ENCODE measurements at places on chromosomes 11 and 22.
A peak's percentile ranks its signal among the peaks of the same experiment; 100 is the strongest.

GRCh38 chr11:112543390-112543789 lies 282.7 kb upstream of the PLET1 start:
- no peak for DNase-seq

GRCh38 chr11:132876239-132876638 lies 656.1 kb downstream of the OPCML start:
- DNase-seq = no peak

DNA sequence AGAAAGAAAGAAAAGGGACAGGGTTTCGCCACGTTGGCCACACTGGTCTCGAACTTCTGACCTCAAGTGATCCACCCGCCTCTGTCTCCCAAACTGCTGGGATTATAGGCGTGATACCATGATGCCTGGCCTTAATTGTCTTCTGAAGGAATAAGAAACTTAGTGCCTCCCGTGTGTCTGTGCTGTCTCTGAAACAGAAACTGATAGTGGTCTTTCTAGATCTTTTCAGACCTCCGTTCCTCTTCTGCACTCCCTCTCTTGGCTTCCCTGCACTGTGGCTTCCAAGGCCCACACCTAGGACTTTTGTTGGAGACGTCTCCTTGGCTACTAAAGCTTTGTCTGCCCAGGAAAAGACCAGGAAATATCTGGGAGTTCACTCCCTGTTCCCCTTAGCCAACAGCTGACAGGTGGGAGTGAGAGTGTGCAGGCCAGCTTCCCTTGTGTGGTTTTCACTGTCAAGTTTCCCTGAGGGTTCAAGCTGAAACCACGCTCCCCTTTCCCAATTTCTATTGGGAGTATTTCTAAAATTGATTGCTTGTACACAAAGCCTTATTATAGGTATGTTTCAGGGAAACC lies 10.1 kb upstream of the HTR3B start:
- DNase-seq = no peak

DNA sequence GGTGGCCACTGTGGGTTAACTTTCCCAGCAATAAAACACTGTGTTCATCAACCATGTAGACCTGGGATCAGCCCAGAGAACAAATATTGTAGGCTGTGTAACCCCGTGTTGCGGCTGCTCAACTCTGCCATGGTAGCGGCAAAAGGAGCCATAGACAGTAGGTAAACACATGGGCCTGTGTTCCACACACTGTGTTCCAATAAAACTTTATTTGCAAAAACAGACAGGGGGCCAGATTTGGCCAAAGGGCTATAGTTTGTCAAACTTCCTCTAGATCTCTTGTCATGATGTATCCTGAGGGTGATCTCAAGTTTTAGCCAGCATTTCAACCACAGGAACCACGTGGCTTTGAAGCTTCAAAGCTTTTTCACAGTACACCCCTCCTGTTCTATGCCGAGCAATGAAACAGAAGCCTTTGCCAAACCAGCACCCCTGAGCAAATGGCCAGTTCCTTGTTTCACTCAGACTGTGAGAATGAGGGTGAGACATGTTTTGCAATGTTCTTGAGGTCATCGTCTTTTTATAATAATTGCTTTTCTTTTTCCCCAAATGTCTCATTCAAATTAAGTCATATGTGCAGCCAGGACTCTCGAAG lies 49.9 kb upstream of the FADD start:
- no peak for DNase-seq

DNA sequence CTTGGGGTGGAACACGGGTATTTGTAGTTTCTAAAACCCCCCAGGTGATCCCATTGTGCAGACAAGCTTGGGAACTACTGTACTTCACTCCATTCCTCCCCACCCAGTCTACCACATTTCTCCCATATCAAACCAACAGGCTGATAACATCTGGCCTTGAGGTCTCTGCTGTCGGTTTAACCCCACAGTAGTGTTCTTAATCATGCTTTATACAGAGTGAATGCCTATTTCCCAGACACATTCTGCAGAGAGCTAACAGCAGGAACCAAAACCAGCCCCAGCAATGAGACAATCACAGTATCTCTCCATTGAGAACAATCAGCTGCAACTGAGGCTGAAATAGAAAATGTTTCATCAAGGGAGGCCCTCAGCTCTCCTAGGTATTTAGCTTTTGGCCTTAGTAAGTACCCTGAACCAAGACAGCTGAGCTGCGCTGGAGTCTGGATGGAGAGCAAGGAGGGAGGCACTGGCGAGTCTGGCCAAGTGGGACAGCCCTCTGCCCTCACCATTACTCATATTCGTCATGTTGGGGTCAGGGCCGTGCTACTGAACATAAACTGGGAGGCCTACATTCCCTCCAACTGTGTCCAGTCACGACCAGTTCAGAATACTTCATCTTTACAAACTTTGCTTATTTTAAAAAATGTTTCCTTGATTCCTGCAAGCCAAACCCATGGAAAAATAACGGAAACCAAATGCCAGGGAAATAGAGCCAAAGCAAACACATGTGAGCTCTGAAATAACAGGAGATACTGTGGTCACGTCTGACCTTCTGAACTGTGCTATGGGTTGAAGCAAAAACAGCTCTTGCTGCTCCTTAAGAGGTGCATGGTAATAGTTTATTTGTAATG lies 81.0 kb downstream of the CCDC34 start:
- peak; percentile 77 for DNase-seq

DNA sequence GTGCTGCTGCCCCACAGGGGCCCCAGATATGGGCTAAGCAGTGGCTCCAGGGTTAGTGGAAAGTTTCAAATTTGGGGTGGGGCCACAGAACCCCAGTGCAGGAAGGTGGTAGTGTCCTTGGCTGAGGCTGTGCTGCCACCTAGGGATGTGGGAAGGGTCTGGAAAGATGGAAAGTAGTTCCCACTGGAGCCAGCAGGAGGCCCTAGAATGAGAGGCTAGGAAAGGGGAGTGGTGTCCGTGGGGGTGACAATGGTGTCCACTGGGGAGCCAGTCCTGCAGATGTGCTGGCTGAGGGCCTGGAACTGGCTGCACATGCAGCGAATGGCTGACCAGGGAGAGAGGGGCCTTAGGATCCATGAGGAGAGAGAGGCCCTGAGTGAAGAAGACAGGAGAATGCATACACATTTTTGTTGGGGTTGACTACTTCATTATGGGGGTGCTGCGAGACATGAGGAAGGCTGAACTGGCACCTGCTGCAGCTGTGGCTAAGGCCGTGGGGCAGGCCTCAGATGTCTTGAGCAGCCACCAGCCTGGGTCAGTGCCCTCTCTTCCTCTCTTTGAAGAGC lies 21.1 kb downstream of the RFPL3 start:
- DNase-seq = no peak

DNA sequence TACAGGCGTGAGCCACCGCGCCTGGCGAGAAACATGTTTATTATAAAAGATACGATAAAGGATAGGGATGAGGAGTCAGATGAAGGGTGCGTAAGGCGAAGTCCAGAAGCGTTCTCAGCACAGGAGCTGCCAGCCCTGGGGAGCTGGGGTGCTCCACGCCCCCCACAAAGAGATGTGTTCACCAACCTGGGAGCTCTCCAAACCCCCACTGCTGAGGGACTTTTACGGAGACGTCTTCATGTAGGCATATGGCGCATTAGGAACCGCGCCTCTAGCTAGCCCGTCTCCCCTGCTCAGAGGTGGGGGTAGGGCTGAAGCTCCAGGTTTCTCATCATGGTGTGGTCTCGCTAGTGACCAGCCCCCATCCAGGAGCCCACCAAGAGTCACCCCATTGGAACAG lies 8.4 kb upstream of the ZBED4 start:
- DNase-seq = no peak

GRCh38 chr22:28963362-28963761 lies 80.0 kb downstream of the ZNRF3 start:
- DNase-seq = no peak

DNA sequence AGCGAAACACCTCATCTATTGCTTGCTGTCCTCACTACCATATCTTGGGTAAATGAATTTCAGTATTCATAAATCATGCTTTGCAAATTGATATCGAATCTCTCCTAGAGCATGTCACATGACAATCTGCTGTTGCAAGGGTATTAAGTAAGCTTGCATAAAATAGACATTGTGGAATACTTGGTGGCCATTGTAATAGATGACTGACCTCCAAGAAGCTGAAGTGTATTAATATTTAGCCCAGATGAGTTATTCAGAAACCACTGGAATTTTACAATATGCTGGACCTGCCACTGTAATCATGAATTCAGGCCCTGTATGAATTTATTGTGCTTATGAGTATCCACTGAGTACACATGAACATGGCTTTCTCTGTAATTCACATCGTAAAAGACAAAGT lies 289.7 kb upstream of the ARHGAP42 start:
- DNase-seq = no peak

DNA sequence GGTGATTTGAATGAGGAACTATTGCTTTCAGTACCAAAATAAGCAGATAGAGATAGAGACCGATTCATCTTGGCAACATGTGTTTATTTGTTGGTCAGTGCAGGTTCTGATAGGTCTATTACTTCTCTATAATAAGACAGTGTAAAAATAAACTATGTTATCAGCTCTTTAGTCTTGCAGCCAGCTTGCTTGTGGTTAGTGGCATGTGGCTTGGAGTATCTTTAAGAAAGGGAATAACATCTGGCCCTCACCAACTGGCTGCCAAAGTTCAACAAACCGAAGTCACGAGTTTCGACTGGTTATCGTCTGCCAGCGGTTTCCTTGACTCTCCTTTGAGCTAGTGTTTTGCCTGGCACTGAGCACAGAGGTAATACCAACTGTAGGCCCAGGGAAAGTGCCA lies 71.8 kb downstream of the CTTN start:
- no peak for DNase-seq

DNA sequence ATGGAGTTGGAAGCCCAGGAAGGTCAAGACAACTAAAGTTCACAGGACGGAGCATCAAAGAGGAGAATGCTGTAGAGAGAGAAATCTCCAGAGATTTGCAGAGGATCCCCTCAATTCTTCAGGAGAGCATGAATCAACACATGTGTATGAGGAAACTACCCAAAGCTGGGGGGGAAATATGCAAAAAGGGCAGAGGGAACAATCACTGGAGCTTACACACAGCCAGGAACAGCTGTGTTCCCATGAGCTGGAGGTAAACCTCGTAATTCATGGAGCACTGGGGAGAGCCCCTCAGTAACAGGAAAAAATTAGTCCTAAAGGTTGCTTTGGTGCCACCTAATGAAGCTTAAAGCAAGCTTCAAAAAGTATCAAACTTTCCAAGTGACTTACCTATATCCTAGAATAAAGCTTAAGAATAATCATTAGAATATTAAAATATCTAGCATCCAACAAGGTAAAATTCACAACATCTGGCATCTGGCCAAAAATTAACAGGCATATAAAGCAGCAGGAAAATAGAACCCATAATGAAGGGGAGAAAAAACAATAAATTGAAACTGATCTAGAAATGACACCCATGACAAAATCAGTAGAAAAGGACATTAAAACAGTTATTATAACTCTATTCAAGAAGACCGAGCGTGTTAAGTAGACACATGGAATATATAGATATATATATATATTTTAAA lies 134.2 kb downstream of the STK33 start:
- DNase-seq = no peak

DNA sequence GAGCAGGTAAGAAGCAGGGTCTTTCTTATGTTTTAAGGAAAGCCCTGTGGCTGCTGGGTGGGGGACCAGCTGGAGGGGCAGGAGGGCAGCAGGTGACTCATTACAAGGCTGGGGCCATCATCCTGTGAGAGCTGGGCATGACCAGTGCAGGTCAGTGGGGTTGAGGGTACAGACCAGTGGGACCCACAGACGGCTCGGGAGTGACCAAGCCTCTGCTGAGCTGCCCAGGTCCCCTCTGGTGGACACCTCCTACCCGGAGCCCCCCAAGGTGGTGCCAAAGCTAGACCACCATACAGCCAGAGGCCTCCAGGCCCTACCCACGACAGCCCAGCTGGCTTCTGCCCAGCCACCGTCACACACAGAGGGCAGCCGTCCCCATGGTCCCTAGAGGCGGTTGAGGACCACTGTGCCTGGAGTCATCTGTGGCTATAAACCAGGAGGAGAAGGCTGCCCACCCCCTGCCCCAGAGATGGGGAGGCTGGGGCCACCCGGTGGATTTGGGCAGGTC lies 670 bp downstream of the MYEOV start:
- DNase-seq = no peak

GRCh38 chr11:59671471-59671870 lies 2.6 kb upstream of the PATL1 start:
- DNase-seq = no peak

- DNase-seq = no peak
Measured at GRCh38 chr22:47071078-47071806, 308.8 kb downstream of the TBC1D22A start.

DNA sequence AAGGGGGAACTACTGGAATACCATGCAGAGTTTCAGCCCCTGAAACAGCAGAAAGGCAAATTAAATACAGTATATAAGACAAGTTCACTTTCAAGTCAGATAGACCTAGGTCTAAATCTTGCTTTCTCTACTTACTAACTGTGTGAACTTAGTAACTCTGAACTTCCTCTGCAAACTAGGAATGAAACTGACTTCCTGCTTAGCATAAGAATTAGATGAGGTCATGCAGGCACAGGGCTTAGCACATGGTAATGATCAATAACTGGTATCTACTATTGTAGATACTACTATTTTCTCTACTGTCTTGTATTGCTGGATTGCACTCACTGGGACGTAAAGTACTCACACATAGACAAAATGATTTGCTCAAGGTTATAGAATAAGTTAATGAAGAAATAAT lies 51.5 kb upstream of the MTNR1B start:
- no peak for DNase-seq

DNA sequence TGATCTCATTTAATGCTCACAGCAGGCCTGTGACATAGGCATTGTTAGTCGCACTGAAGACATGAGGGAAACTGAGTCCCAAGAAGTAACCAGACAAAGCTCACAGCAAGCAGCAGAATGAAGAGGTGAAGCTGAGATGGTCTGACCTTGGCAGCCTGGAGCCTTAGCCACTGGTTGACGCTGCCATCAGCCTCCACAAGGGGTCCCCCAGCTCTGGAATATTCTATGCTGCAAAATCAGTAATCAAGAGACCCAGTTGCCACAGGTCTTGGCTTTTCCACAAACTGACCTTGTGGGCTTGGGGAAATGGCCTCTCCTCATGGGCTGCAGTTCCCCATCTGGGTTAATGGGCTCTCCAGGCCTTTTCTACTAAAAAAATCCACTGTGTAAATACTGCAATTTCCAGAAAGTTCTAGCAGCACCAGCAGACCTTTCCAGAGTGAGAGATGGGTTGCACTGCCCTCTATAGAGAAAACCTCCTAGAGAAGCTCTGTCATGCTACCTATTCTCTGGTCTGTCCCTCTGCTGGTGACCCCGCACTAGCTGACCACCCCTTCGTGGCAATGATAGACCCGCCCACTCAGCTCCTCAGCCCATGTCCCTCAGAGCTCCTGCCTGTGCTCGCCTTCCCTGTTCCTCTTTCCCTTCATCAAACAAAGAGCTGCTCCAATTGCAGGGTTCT lies 22.6 kb upstream of the ISX start:
- DNase-seq = no peak

- no peak for DNase-seq
Measured at GRCh38 chr11:19918302-19919049, 205.8 kb downstream of the NAV2 start.

GRCh38 chr11:2547806-2548205 lies 103.0 kb downstream of the KCNQ1 start:
- DNase-seq = no peak

- DNase-seq = no peak
Measured at GRCh38 chr11:100709233-100709957, 22.3 kb downstream of the ARHGAP42 start.

- DNase-seq = no peak
Measured at GRCh38 chr11:123235117-123235655, 40.1 kb upstream of the CLMP start.

- DNase-seq = no peak
Measured at GRCh38 chr11:119663279-119663678, 65.7 kb downstream of the NECTIN1 start.

GRCh38 chr11:24348908-24349307 lies 147.9 kb upstream of the LUZP2 start:
- no peak for DNase-seq
